ENCODE measurements at places on chromosomes 4 and X.

DNA sequence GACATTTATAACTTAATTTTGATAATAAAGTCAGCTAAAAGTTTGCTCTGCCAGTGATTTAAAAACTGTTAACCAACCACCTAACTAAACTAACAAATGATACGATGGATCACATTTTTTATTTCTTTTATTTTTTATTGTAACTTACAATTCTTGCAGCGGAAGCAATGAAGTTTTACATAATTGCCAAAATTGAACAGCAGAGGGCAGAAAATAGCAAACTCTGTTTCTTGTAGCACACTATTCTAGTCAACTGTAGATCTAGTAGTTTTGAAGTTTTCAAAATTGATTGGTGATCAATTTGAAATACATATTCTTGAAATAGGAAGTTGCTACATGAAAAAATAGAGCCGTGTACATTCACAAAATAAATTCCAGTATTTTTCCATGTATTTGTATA lies 2.8 kb upstream of the GRIA2 start:
- DNase-seq, result peak; percentile 11

DNA sequence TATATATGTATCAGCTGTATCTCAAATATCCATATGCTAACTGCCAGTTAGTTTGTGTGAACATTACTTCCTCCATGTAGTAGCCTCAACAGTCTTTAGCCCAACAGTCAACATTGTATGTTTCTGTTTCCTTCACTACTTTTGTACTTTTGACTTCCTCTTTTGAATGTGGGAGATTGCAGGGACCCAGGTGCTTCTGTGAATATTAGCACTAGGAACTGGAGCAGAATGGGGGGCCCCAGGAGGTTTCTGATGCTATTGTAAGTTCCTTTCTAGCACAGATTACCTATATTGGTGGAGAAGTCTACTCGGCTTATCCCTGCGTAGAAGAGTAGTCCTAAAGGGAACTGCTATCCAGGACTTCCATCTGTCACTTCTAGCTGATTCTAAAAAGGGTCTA lies 2.3 kb downstream of the PLAC8 start:
- DNase-seq, result no peak

DNA sequence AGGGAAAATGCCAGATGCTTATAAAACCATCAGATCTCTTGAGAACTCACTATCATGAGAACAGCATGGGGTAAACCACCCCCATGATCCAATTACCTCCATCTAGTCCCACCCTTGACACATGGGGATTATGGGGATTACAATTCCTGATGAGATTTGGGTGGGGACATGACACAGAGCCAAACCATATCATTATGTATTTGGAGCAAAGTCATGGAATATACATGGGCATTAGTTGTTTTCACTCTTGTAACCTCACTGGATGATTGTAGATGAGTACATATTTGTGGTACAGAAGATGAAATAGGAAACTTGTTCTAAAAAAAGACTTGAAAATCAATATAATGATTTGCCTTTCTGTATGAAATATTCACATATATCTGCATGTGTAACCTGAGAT lies 674.5 kb upstream of the BOD1L1 start:
- no peak for DNase-seq

DNA sequence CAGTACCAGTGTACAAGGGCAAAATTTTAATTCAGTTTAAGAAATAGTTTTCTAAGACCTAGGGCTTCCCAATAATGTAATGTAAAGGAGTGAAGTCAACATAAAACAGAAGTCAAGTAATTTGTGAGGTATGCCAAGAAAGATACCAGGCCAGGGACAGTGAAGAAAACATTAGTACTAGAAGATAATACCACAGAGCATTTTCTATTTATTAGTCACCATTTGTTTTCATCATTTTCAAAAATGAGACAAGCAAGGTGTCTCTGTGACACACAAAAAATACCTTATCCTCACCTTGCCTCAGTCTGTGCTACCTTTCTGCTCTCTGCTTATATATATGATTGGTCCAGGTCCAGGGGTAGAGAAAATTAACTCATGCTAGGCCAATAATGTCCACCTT lies 46.8 kb downstream of the VEGFC start:
- DNase-seq, result no peak

- peak; percentile 19 for DNase-seq
Measured at GRCh38 chr4:112865443-112865842, 184.0 kb upstream of the ANK2 start.

GRCh38 chrX:44735498-44735897 lies 108.3 kb upstream of the DUSP21 start:
- no peak for DNase-seq

- no peak for DNase-seq
Measured at GRCh38 chr4:21290562-21290961, 590.3 kb downstream of the PACRGL start.

All from fibroblast of upper back skin (primary cell).